Stimulated activated CD4-positive, alpha-beta T cell treated with anti-CD3 and anti-CD28 coated beads, Interleukin-1b, Interleukin-23, amount 100 ng/mL, for 24 hours (primary cell): ENCODE measurements at places on chromosomes 12 and 14.

DNA sequence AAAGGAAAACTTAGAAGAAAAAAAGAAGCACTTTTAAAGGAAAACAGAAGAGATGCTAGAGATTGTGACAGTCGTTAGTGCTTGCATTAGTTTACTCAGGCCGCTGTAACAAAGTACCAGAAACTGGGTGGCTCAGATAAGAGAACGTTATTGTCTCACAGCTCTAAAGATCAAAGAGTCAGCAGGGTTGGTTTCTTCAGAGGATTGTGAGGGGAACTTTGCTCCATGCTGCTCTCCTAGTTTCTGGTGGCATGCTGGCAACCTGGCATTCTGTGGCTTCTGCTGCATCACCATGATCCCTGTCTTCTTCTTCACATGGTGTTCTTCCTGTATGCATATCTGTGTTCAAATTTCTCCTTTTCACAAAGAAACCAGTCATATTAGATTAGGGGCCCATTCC lies 119.4 kb upstream of the PLEKHA5 start:
- no peak for DNase-seq

GRCh38 chr12:52611080-52611468 lies 7.3 kb downstream of the KRT73 start:
- no peak for DNase-seq

DNA sequence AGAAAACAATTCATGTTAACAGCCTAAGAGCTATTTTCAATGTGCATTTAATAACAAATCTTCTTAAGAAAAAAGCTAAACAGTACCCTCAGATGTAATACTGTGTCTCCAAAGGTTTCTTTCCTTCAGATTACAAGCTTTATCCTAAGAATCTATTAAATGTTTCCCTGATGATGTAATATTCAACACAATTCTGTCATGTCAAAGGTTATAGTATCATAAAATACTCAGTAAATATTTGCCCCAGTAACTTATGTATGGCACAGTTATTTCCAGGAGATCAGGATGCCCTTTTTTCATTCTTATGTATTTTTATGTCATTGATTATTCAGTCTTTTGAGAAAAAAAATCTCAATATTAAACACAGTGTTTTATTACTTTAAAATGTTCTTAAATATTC lies 128.4 kb downstream of the KIF21A start:
- DNase-seq: no peak

DNA sequence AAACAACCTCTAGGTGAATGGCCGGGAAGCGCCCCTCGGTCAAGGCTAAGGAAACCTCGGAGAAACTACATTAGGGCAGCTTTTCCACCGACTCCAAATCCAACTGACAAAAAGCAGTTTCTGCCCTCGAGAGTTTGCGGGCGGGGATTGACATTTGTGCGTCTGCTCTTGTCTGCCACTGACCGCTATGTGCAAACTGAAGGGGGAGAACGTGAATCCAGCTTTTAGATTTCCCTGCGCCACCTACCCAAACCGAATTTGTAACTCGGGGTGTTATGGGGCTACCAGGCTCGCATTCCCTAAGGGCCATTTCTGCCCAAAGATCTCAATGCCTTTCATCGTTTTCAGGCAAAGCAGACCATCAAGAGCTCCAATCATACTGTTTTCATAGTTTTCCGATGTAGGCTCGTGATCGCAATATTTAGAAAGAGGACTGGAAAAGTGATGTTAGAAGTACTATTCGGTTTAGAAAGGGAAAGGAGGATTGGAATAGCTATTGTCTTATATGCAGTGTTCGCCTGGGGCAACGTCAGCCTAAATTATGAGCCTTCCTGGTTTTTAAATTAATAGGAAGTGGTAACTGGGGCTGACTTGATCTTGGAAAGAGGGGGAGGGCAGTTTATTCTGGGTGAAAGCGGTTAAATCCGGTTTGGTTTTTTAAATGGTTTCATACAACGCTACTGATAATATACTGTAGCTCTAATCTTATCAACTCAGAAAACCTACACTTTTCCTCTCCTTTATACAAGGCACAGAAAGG lies 45.4 kb downstream of the BCAT1 start:
- DNase-seq: no peak

DNA sequence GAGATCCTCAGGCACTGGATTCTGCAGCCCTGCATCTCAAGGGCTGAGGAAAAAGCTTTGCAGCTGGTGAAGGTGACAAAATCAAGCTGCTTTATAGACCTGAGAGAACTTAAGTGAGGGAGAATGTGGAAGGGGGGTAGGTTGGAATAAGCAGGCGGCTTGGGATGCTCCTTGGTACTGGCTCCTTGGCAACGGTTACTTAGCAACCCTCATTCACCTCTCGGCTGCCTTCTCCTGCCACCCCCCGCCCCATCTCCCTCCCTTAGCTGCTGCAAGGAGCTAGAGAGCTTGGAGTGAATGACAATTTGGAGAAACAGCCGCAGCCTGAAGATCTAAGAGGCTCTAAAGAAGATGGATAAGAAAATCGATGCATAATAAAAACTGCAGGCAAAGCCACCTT lies 44.1 kb upstream of the CISTR start:
- no peak for DNase-seq

- DNase-seq: no peak
These were observed 6.3 kb downstream of the TBPL2 start for GRCh38 chr14:55433880-55434804.

- DNase-seq: no peak
These were observed 672.4 kb upstream of the FLRT2 start for GRCh38 chr14:84857571-84857970.

- DNase-seq: peak; percentile 58
These were observed at the start of gene EID3 for GRCh38 chr12:104303538-104304151. Gene EID3 (plus strand): TSS chr12:104303739. CDS start chr12:104303935, 196 bp downstream.

- DNase-seq: no peak
These were observed 44.7 kb upstream of the MDM1 start for GRCh38 chr12:68376901-68377300.

DNA sequence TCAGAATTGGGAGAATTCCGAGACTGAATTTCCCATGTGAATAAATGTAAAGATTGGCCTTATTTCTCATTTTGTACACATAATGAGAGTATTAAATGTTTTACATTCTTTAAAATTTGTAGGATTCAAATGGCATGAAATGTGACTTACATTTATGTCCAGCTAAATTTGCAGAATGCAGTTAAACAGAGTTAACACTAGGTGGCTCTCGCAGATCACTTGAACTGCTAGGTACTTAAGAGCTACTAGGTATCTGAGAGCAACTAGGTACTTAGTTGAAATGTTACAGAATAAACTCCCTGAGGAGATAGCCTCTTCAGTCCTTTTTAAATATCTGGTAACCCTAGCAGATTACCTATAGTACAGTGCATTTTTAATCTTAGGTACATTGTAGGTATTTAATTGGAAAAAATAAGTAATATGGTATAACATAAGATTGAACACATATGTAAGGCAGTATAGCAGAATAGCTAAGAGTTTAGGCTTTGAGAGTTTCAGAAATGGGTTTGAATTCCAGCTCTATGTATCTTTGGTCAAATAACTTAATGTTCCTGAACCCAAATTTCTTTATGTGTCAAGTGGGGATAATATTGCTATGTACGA lies 73.8 kb downstream of the KIAA0586 start:
- no peak for DNase-seq

GRCh38 chr14:56905282-56905681 lies 95.0 kb upstream of the OTX2 start:
- no peak for DNase-seq

DNA sequence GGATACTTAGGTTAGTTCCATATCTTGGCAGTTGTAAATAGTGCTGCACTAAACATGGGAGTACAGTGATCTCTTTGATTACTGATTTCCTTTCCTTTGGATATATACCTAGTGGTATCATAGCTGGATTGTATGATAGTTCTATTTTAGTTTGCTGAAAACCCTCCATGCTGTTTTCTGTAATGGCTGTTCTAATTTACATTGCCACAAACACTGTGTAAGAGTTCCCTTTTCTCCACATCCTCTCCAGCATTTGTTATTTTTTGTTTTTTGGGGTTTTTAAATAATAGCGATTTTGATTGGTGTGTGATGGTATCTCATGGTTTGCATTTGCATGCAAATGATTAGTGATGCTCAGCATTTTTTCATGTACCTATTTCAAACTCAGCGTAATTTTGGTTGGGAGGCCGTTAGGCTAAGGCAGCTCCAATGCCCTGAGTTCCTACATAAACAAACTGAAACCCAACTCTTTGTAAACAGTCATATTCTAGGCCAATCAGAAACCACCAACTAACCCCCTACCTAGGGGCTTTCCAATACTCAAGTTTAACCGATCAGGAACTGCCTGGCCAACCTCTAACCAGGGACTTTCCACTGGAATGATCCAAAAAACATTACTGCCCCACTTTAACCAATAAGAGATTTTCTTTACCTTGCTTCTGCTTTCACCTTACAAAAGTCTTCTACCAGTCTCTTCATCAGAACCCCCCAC lies 171.6 kb downstream of the FBXL14 start:
- DNase-seq: no peak

DNA sequence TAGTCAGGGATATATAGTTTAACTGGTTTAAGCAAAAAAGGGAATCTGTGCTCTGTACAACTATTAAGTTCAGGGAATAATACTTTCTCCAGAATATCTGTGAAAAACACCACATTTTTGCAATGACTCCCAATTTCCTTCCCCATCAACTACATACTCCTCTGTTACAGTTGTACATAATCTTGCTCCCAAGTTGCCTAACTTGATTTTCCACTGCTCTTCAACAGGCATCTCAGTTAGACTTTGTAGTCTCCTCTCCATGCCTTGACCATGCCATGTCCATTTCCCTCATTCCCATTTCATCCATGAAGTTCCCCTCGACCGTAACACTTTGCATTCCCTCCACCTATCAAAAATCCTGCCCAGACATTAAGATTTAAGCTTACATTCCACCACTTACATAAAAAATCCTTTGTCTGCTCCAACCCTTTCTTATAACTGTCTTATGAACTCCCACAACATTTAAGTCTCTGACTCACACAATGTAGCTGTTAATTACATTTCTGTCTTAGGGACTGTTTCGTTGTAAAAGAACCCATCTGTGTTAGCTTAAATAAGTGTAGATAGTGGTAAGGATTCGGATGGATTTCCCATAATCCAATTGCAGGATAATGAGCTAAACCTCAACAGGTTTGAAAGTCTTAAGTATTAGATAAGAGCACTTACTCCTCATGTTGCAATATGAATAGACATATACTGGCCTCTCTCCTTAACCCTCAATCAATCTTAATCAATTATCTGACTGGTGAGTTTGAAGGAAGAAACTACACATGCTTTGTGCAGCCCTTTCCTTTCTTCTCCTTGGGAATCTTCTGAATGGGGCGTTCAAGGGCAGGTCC lies 156.5 kb downstream of the PAWR start:
- no peak for DNase-seq

DNA sequence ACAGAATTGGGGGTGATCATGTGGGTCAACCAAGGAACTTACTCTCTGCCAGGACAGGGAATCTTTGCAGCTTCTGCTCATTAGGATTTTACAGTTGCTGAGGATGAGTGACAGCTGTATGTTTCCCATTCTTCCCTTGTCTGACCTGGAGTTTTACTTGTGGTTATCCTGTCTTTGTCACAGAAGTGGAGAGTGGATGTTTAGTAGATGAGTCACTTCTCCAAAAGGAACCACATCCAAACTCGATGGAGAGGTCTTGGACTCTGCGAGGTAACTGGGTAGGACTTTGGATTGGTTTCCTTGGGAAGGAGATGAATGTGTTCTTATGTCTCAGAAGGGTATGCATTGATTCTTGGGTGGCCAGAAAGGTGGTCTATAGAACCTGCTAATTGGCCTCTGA lies 53.8 kb upstream of the USP44 start:
- DNase-seq: no peak

DNA sequence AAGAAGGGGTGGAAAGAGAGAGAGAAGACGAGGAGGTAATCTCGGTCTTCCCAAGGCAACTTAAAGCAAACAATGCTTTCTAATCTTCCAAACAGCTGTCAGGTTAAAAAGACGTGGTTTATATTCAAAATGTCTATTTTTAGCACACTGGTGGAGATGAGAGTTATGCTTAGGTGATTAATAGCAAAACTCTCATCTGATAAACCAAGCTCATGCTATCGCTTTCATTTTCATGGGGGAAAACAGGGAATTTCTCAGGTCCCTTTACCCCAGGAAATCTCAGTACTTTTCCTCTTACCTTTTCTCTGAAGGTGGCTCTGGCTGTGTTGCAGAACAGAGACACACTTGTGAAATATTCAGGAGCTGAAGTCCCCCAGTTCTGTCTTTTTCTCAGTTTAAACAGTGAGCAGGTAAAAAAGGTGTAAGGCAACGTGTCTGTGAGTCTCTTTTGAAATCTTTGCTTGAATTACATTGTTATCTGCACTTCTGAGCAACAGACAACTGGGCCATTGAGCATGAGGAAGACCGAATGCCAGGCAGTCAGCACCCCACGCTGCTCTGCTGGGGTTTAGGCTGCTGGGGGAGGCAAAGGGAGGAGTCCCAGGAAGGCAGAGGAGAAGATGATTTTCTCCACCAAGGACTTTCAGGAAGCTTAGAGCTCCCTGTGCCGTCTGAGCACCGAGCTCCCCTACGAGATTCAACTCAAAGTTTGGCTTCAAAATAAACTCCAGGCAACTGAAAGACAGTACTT lies 759.3 kb downstream of the BCL11B start:
- no peak for DNase-seq
